ENCODE measurements at places on chromosomes 11 and 22.
A peak's percentile ranks its signal among the peaks of the same experiment; 100 is the strongest.

DNA sequence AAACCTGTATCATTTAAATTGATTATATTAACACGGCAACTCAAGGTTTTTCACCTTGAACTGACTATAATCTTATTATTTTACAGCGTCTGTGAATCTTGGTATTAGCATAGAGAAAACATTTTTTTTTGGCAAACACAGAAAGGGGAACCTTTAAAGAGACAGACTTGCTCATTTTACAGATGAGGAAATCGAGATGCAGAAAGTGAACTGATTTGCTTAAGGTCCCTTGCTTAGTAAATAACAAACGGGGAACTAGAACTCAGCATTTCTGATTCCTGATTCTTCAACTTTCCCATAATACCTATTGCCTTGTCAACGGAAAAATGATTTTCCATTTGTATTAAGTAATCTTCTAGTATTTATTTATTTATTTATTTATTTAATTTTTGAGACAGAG lies 33.2 kb upstream of the CECR2 start:
- no peak for DNase-seq

DNA sequence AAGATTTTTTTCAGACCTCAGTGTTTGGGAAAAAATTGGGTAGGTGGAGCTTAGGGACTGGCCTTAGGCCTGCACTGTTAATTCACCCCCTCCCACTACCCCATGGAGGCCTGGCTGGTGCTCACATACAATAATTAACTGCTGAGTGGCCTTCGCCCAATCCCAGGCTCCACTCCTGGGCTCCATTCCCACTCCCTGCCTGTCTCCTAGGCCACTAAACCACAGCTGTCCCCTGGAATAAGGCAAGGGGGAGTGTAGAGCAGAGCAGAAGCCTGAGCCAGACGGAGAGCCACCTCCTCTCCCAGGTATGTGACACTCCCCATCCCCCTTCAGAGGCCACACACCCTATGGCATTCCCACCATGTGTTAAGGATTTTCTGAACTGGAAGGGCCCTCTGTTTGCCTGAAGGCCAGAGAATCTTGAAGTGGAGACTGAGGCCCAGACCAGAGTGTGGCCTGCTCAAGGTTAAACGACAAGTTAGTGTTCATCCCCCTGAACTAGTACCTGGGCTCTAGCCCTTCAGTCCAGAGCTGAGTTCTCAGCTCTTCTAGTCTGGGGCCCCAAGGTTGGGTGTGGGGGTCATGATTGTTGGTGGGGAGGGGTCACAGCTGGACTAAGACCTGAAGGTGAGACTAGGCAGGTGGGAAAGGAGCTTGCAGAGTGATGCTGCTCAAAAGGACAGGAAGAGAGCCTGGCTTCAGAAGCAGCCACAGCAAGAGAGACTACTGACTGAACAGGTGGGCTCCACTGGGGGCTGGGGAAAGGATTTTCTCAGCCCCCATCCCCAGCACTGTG lies 2.3 kb upstream of the FOLR1 start:
- peak; percentile 22 for DNase-seq

DNA sequence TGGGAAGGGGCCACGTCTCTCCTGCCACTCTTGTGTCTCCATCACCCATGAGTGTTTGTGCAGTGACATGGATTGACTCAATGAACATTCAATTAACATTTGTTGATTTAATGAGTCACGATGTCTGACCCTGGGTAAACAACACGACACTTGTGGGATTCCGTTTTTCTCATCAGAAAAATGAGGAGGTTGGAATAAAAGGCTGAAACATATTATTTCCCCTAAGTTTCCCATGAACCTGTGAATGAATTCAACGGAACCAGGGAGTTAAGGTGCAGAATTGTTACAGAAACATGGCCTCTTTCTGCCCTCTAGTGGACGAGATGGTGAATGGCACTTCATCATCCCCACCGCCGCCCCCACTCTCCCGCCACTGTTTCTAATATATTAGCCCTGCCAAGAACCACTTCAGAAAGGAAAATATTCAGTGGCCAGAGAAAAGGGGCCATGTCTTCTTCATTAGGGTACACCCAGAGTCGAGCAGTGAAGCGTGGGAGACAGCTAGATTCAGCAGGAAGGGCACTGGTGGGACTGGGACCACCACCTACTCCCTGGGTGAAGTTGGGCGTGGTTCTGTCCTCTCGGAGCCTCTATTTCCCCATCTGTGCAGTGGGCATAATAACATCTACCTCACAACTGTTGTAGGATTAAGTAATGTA lies 46.3 kb upstream of the SYT13 start:
- DNase-seq, result peak; percentile 88

DNA sequence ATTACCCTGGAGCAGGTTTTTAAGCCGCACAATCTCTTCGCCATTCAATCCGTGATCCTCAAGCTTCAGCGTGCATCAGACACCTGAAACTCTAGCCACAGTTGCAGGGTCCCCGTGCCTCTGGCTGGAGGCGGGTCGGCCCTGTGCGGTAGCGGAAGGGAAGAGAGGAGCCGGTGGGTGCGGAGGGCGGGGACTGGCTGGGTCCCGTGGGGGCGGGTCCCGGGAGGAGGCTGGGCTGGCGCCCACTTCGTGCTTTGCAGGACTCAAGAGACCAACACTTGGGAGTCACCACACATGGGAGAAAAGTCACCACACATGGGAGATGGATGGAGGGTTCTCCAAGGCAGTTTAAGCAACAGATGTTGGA lies 772 bp downstream of the C22orf15 start:
- DNase-seq, result no peak

GRCh38 chr11:130001461-130002351 lies 929 bp downstream of the PRDM10 start:
- peak; percentile 75 for DNase-seq
